ENCODE measurements at places on chromosomes 4 and X.

- H3K4me3 ChIP-seq = no peak overlapping the region
- no peaks in the 10 kb centered on the region for H3K27me3 ChIP-seq
- no peaks in the 10 kb centered on the region for H3K4me1 ChIP-seq
- no peak for DNase-seq
- H3K27ac ChIP-seq = no peak overlapping the region
These were observed 34.9 kb upstream of the NFKB1 start for GRCh38 chr4:102466298-102466697.

DNA sequence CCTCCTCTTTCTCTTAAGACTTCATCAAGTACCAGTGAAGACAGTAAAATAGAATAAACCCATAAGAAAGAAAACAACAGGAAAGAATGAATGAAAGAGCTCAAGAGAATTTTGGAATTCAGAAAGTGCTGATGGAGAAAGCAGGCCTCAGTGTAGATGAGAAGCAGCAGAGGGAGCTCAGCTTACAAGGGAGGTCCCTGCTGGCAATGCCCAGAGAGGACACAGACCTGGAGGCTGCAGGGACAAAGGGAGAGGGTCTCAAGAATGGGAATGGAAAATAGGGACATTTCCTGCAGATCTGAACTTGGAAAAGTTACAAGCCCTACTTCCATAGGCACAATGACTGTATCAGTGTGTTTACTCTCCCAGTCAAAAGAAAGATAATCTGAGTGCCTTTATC is 64.5 kb upstream of the MAGEA10 start:
- DNase-seq = no peak
- H3K4me3 ChIP-seq = no peak overlapping the region
- no peaks in the 10 kb centered on the region for H3K36me3 ChIP-seq
- H3K4me1 ChIP-seq = no peaks in the 10 kb centered on the region

DNA sequence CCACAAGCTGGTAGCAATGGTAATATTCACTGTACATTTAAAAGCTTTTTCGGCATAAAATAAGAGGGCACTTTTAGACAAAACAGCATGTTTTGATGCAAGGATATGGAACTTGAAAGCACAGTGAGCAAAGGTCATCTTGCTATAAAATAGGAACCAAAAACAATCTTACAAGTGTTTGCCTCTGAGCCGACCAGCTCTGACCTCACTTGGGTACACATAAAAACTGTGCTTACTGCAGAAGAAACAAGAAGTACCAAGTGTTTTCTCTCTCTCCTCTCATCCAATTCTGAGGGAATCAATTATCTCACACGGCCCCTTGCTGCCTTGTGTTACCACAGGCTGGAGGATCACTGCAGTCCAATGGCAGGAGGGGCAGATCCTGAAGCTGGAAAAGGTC is 4.8 kb upstream of the IQSEC2 start:
- H3K36me3 ChIP-seq = no peaks in the 10 kb centered on the region
- H3K4me3 ChIP-seq = no peak overlapping the region
- DNase-seq = no peak
- H3K4me1 ChIP-seq = no peaks in the 10 kb centered on the region
- no peak overlapping the region for H3K27ac ChIP-seq

GRCh38 chr4:52106660-52107059 is 55.6 kb downstream of the SPATA18 start:
- no peaks in the 10 kb centered on the region for H3K4me1 ChIP-seq
- H3K27ac ChIP-seq = no peak overlapping the region
- no peaks in the 10 kb centered on the region for H3K27me3 ChIP-seq
- no peak overlapping the region for H3K4me3 ChIP-seq

GRCh38 chrX:42943051-42943974 is 165.3 kb upstream of the PPP1R2C start:
- DNase-seq = no peak
- H3K27ac ChIP-seq = peak overlapping the region; percentile 82
- H3K4me3 ChIP-seq = no peak overlapping the region
- no peaks in the 10 kb centered on the region for H3K36me3 ChIP-seq
- peaks cover 8% of the 10 kb centered on the region for H3K4me1 ChIP-seq
- no peaks in the 10 kb centered on the region for H3K27me3 ChIP-seq

GRCh38 chr4:75686346-75686745 is 13.1 kb upstream of the G3BP2 start:
- no peaks in the 10 kb centered on the region for H3K27me3 ChIP-seq
- H3K27ac ChIP-seq = no peak overlapping the region
- no peak for DNase-seq

DNA sequence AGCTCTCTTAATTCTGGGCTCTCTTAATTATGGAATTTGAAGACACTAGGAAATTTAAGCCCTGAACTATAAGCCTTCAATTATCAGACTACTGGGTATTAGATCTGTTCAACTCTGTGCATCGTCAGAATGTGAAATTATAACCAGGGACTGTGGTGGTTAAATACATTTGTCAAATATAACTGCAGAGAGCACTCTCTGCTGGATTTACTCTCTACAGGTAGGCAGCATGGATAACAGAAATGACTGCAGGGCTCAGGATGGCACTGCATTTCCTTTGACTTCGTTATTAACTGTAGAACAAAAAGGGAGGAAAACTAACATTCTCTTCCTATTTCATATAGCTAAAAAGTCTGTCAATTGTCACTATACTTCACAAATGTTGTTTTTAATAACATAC is 310.1 kb upstream of the RASGEF1B start:
- no peak for DNase-seq
- H3K36me3 ChIP-seq = no peaks in the 10 kb centered on the region
- no peak overlapping the region for H3K27ac ChIP-seq
- no peaks in the 10 kb centered on the region for H3K4me1 ChIP-seq
- H3K27me3 ChIP-seq = no peaks in the 10 kb centered on the region
- no peak overlapping the region for H3K4me3 ChIP-seq

- H3K4me1 ChIP-seq = no peaks in the 10 kb centered on the region
- no peaks in the 10 kb centered on the region for H3K36me3 ChIP-seq
- no peak overlapping the region for H3K4me3 ChIP-seq
- no peak overlapping the region for H3K27ac ChIP-seq
These were observed 13.6 kb downstream of the RBPJ start for GRCh38 chr4:26334366-26334765.

DNA sequence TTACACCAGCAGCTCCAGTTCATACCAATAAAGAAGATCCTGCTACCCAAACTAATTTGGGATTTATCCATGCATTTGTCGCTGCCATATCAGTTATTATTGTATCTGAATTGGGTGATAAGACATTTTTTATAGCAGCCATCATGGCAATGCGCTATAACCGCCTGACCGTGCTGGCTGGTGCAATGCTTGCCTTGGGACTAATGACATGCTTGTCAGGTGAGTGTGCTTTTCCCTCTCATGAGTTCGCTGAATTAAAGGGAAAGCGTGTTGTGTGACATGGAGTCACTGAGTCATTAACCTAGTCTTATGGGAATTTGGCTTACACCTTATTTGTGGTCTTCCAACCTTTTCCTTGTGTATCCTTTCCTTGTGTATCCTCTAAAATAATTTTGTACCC is 15.9 kb downstream of the TMEM165 start:
- no peak overlapping the region for H3K4me3 ChIP-seq
- no peak for DNase-seq
- peaks cover 4% of the 10 kb centered on the region for H3K36me3 ChIP-seq
- H3K4me1 ChIP-seq = no peaks in the 10 kb centered on the region
- no peak overlapping the region for H3K27ac ChIP-seq

Data from GM12878 (cell line).